ENCODE measurements at places on chromosomes 1 and 21. TPM values are rescaled to one million over a fixed set of nuclear protein-coding genes. Genes with fewer than 3 reads are reported as not detected.

DNA sequence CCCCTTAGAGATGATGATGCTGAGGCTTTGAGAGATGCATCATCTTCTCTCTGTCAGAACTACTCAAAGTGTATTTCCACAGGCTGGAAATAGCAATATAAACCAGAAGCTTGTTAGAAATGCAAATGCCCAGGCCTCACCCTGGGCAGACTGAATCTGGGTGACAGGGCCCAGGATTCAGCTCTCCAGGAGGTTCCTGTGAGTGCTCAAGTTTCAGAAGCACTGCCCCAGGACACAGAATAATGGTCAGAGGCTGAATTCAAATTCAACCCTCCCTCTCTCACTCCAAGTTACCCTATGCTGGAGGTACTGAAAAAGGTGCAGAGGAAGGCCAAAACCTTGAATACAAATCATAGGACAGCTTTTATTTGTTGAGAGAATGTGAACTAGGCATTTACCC, 98.5 kb upstream of the NGF start:
- DNase-seq: no peak

DNA sequence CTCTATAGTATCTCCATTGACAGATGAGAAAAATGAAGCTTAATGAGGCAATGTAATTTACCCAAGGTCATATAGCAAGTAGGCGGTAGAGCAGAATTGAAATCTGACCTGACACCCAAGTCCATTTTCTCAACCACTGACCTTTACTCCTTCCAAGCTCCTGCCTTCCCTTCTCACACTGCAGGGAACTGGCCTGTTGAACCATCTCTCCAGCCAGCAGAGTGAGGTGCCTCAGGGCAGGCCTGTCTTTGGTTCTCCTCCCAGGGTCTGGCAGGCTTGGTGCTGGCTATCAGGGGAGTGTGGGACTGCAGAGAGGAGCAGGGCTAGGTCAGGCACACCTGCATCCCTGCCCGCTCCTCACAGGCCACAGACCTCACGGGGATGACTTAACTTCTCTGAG, 126.8 kb downstream of the BEND5 start:
- no peak for DNase-seq

DNA sequence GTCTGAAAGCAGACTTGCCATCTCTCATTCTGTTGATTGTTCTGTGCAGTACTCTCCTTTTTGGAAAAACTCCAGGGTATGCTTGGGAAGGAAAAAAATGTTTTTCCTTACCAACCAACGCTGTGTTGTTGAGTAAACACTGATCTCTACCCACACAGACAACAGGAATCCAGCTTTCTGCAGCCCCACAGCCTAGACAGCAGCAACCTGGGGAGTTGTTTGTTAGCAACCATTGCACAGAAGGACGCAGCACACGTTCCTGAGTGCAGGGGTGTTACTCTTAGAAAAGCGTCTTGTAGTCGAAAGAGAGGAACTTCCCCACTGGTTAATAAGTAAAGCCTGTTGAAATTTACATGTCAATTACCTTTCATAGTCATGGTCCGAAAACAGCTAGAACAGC, 56.6 kb downstream of the SMYD2 start:
- no peak for DNase-seq

TCHH gene
- polyA plus RNA-seq: 0.03 TPM

KRTAP7-1 gene
- not detected for polyA plus RNA-seq

POU2F1 gene
- polyA plus RNA-seq: 16.7 TPM

DNA sequence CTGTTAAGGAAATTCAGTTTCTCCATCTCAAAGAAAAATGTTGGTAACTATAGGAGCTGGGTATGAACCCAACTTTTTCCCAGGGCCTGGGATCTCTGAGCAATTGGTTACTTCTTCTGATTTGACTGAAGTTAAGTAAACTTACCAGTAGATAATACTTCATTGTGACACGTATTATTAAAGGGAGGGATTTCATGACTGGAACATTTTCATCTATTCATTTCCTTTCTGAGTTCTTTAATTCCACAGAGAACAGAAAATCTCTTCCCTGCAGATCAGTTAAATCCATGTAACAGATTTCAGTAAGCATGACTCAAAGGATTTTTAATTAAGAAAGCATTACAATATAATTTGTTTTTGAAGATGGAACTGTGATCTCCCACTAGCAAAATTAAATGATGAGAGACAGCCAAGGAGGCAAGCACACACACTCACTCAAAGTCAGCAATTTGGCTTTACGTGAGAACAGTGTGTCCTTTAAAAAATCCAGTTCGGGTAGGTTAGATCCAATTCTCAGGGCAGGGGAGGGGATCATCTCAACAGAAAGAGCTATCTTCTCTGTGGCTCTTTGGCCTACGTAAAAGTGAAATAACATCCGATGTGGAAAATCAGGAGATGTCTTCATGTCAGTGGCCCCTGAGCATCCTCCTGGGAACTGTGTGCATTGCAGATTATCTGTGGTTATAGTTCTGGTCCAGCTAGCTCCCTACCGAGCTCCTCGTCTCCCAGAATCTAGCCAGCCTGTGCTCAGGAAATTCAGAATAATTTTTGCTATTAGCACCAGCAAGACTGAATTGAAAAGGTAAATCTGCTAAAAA, 10.8 kb upstream of the MYOC start:
- no peak for DNase-seq

GRCh38 chr1:208184966-208185654, 59.1 kb downstream of the PLXNA2 start:
- no peak for DNase-seq

LRRC53 gene
- not detected for polyA plus RNA-seq

SH3BP5L gene
- 31.1 TPM for polyA plus RNA-seq

RAVER2 gene
- 28.9 TPM for polyA plus RNA-seq

MMEL1 gene
- 1.9 TPM for polyA plus RNA-seq

NPR1 gene
- 78.5 TPM for polyA plus RNA-seq

DNA sequence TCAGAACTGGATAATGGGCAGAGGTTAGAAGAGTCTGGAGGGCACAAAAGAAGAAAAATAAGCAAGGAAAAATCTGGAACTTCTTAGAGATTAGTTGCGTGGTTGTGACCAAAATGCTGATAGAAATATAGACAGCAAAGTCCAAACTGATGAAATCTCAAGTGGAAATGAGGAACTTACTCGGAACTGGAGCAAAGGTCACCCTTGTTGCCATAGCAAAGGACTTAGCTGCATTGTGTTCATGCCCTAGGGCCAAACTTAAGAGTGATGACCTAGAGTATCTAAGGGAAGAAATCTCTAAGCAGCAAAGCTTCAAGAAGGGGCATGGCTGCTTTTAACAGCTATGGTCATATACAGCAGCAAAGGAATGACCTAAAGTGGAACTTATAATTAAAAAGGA, 180.0 kb downstream of the TTLL7 start:
- DNase-seq: no peak

DNA sequence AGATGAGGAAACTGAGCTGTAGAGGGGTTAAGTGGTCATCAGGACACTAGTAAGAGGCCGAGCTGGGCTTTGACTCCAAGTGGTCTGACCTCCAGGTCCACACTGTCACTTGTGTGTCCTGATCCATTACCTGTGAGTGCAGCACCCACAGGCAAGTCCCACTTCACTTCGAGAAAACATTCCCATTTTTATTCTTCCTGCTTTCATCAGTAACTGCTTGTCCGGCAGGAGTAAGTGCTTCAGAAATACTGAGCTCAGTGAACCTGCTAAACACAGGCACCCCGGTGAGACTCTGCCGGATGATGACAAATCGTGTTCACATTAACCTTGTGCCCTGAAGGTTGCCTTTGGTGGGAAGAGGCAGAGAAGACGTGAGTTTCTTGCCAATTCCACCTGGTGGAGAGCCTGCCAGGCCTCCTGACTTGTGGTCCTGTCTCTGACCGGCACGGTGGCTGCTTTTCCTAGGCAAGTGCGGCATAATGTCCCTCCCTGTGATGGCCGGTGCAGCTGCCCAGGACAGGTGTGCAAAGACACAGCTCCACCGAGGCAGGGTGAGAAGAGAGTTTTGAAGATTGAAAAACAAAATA, 29.4 kb downstream of the ZBTB18 start:
- DNase-seq: no peak

DNA sequence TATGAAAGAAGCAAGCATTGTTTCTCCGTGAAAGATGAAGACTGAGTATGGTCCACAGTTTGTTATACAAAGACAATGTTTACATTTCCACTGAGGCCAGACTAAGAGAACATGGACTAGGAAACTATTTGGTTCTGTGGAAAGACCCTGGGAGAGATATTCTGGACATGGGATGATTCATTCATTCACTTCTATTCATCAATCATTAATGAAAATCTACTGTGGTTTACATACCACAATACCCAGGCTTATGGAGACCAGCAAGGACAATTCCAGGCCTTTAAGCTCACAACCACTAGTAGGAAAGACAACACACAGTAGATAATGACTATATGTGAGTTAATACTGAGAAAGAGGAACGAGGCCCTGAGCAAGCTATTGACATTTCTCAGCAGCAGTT, 125.4 kb downstream of the TBX15 start:
- no peak for DNase-seq

DNA sequence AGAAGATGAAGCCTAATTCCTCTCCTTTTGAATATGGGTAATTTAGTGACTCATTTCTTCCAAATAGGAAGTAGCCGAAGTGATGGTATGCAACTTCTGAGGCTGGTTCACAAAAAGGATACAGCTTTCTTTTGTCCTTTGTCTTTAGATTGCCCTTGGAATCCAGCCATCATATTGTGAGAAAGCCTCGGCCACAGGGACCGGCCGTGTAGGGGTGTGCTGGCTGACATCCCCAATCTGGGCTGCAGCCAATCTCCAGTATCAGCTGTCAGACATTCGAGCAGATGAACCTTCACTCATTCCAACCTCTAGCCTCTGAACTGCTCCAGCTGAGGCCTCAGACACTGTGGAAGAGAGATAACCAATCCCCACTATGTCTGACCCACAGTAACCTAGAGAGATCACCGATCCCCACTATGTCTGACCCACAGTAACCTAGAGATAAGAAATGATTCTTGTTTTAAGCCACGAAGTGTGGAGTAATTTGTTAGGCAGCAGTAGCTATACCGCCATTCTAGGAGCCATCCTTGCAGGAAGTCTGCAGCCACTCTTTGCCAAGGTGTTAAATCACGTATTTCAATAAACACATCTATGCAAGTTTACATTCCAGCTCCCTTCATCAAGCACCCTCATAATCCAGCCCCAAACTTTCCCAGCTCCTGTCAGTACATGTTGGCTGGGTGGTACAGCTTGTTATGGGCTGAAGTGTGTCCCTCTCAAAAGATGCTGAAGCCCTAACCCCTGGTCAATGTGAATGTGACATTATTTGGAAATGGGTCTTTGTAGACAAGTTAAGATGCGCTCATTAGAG, 2.9 kb upstream of the DIP2A start:
- no peak for DNase-seq

DNA sequence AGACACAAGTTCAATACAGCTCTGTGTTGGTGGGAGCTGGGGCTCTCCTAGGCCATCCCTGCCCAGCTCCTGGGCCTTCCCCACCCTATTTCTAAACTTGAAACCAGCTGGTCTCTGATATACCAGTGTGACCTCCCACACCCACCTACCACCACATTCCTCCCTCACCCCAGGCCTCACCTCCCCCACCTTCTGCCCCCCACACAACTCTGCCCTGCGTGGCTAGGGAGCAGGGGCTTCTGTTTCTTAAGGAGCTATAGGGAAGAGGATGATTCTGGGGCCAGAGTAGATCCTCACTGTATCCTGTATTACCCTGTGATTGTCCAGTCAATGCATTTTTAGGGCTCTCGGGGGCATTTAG, 16.5 kb downstream of the NES start:
- DNase-seq: no peak

GRCh38 chr1:31600641-31601040, 16.8 kb upstream of the HCRTR1 start:
- no peak for DNase-seq

DNA sequence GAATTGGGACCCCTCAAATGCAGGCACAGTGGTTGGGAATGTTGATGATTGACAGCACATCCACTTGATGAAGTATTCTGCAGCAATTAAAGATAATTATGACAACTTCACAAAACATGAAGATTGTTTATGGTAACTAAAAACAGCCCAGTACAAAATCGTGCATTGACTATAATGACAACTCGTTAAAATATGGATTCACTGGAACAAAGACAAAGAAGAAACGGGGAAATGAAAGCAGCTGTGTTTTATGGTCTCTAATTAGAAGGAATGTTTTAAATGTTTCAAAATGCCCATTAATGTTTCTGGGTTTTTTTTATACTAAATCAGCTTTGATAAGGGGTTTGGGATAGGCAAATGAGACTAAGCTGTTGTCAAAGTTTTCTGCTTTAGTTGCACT, 36.1 kb downstream of the NIPAL3 start:
- no peak for DNase-seq

DNA sequence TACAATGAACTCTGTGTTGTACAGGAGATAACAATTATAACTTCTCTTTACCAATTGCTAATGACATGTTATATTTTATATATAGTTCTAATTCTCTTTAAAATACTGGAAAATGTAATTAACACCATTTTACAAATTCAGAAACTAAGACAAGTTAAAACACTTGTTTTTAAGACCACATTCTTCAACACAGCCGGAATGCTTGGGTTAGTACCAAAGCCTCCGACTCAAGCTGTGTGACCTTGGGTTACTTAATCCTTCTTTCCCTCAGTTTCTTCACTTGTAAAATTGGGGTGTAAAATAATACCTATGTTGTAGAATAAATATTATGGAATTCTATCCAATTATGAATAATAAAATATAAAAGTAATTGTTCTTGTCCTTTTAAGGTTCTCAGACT, 378.7 kb downstream of the USH2A start:
- DNase-seq: no peak

KRTAP13-2 gene
- polyA plus RNA-seq: not detected

OR2T34 gene
- polyA plus RNA-seq: not detected

ITLN1 gene
- 1.8 TPM for polyA plus RNA-seq

DNA sequence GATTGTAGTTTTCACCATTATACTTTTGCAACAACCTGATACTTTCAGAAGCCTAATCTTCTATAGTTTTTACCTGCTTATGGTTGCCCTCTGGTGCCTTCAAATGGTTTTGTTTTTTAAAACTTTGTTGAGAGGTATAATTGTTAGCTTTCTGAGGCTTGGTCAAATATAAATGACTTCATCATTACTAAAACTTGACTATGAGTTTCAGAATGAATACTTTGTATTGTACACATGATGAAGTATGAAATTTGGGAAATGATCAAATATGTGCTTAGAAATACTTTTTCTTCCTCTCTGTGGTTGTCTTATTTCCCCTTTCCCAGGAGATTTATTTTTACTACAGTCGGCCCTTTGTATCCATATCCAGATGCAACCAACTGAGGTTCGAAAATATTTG, 151.8 kb upstream of the B3GALT2 start:
- no peak for DNase-seq

GPR37L1 gene
- polyA plus RNA-seq: 0.04 TPM

- no peak for DNase-seq
These were observed 15.7 kb upstream of the EDEM3 start for GRCh38 chr1:184770181-184770979.

- no peak for DNase-seq
These were observed 53.4 kb downstream of the RPS6KA1 start for GRCh38 chr1:26582836-26583460.

DNA sequence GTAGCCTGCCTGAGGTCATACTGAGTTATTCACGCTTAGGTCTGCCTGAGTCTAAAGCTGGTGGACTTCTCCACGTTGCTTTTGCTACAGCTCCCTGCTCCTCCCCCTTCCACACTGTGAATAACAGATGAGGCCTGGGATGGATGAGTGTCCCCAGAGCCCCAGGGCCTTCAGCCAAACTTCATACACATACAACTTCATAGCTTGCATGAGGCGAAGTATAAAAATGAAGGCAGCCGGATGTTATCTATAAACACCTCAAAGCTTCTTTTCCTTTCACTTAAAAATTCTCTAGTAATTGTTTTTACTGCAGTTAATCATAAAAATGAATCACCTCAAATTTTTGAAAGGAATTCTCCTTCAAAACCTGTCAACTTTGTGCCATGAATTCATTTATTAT, 70.2 kb downstream of the DAB1 start:
- DNase-seq: no peak

PEX19 gene
- 87.2 TPM for polyA plus RNA-seq

GDAP2 gene
- 18.7 TPM for polyA plus RNA-seq

HES4 gene
- 56.7 TPM for polyA plus RNA-seq

Measured in right renal pelvis (tissue), 4 donors.